Natural killer cell treated with Interleukin-12 subunit alpha and Interleukin-12 subunit beta and Interleukin-15 and Interleukin-18, amount 100 ng/mL, for 72 hours (primary cell): ENCODE measurements at places on chromosomes 12 and 14.

GRCh38 chr12:120071493-120072020 lies 45.0 kb downstream of the RAB35 start:
- no peak for DNase-seq

GRCh38 chr14:65040666-65041433 lies 54.2 kb downstream of the FNTB start:
- no peak for DNase-seq

DNA sequence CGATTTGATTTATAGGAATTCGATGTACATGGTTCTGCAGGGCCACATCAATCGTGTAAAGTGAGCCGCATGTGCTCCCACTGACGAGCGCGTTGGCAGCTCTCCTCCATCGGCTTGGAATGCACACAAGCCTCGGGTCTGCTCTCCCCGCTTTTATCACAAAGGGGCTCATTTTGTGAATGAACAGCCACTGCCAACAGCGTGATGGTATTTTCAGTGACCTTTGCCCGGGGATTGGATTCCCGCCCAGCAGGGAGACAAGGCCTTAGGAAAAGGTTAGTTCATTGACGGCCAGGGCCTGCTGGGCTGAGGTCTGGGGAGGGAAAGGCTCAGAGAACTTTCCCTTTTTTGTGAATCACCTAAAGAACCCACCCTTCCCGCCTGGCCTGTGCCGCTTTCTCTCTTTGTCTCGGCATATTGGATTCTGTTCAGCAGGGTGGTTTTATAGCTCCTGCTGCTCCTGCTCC lies 232.1 kb downstream of the MSRB3 start:
- no peak for DNase-seq

- no peak for DNase-seq
Observed at GRCh38 chr14:64675312-64675711, 28.9 kb upstream of the PLEKHG3 start.

DNA sequence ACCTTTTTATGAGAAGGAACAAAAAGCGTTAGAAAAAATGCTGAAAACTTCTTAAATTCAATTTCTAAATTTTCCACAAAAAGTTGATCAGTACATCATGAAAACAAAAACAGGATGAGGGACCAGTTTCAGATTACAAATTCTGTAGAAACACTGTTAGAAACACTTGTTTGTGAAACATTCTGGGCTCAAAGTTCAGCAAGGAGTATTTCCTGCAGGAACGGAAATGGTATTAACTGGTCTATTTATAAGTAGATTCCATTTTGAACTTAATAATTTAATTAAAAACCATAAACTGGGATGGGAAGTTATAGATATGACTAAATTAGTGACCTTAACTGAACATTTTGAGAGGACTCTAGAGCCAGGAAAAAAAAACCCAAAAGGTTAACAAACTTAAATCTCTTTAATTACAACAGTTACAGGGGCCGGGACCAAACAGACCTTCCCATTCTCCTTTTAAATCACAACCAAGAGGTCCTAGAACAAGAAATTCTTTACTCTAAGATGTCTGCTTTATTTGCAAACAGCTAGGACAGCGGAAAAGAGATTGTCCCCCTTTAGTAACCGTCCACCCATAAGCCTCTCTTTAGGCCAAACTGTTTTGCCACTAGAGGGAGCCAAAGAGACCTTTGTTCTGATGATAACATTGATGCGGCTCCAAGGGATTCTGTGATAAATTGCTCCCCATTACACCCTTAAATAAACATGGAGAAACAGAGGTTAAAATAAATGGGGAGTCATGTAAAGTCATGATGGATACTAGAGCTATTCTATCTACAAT lies 69.0 kb upstream of the RERGL start:
- DNase-seq: no peak

DNA sequence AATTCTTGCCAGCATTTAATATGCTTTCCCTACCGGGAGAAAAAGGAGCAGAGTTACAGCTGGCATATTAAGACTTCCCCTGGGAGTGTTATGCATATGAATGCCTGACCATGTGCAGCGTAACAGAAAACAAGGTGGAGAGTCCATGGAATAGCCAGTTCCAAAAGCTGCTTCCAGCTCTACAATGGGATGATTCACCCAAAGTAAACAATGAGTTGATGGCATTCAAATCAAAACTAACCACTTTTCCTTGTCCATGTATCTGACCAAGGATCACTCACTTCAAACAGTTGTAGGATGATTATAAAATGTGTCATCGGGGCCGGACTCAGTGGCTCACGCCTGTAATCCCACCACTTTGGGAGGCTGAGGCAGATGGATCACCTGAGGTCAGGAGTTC lies 48.1 kb upstream of the BICDL1 start:
- DNase-seq: no peak

DNA sequence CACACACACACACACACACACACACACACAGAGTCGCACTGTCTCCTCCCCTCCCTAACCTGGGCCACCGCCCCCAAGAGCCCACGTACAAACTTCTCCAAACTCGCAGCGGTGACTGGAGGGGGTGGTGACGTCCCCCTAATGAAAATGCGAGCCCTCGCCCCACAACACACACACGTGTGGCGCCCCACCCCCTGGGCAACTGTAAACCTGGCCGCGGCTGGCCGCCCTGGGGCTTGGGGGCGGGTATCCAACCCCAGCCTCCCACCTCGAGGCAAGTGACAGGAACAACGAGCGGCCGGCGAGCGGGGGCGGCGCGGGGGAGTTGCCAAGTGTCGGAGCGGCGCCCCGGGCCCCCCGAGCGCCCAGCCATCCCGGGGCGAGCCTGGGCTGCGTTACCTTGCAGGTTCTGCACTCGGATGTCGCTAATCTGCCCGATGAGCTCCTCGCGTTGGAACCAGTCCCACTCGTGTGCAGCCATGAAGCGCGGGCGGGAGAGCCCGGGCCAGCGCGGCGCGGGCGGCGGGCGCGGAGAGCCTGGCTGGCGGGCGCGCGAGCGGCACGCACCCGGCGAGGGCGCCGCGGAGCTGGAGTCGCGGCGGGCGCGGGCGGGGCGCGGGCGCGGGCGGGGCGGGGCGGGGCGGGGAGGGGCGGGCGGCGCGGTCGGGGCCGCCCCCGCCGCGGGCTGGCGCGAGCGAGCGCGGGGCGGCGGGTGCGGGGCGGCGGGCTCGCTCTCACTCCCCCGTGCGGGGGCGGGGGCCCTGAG lies at the start of gene CLMN:
TSS of gene CLMN (minus strand) at position 597 of the 766 bp plus-strand sequence. CDS start at position 481, 116 bp downstream.
- no peak for DNase-seq

GRCh38 chr14:90671382-90672234 lies 144.6 kb downstream of the TTC7B start:
- DNase-seq: no peak

DNA sequence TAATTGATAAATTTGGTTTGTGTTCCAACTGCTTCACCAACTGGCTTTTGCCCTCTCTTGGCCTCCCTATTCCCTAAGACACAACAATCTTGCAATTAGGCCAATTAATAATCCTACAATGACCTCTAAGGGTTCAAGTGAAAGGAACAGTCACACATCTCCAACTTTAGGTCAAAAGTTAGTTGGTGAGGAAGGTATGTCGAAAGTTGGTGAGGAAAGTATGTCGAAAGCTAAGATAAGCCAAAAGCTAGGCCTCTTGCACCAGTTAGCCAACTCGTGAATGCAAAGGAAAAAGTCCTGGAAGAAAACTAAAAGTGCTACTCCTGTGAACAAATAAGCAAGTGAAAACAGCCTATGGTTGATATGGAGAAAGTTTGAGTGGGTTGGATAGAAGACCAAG lies 32.6 kb downstream of the EGLN3 start:
- no peak for DNase-seq

DNA sequence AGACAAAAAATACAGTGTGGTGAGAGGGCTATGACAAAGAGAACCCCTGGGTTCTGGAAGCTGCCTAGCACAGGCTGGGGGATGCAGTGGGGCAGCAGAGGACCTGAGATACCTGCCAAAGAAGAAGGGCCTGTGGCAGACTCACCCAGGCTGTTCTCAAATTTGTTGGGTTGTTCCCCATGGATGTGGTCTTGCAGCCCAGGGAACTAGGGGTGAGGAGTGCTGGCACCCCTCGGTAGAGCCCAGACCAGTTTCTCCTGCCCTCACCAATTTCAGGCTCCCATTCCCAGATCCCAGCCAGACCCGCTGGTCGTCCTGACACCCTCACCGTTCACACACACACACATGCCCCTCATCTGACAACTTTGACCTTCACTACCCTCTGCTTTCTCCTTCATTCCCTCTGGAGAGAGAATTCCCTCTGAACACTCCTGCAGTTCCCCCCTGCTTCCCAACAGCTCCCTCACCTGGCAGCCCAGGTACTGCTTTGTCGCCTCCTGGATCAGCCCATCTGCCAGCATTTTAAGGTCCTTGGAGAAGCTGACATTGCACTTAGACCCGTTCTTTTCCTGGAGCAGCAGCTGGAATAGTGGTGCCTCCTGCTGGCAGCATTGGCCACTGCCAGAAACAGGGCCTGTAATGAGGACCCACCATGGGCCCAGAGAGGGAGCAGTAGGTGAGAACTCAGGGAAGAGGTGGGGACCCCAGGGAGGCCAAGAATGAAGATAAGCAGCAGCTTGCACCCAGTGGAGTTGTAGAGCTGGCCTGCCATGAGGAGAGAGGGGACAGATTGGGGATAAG lies 5.9 kb upstream of the GDF11 start:
- no peak for DNase-seq

DNA sequence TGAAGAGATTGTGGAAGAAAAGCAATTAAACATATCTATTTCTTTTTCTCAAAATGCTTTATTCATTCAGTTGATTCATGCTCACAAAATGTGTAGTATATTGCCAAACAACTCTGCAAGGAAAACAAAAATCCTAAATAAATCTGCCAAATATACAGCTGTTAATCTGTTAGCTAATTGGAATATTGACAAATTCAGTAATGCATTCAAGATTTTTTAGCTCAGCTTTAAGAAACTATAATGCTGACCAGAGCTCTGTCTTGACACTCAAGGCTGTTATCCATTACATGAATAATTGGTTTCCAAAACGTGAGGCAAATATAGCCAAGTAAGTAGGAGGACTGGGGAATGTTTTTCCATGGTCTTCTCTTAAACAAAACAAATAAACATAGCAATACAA lies 146.8 kb downstream of the TMTC2 start:
- DNase-seq: no peak

DNA sequence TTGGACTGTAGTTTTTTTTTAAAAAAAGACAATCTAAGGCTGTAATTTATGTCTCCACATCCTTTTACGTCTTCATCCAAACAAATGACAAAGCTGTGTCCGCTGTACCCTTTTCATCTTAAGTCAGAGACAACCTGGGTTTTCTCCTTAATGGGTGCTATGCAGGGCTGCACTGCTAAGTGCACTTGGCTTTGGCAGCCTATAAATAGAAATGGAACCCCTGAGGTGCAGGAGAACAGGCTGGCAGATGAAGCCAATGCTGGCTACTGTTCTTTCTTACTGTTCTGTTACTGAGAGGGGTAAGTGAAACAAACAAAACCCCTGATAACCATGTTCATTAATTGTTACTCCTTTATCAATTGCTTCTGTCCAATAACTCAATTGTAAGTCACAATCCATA lies 47.1 kb upstream of the KICS2 start:
- no peak for DNase-seq

- DNase-seq: no peak
Observed at GRCh38 chr12:31727192-31727591, 1.6 kb downstream of the AMN1 start.

DNA sequence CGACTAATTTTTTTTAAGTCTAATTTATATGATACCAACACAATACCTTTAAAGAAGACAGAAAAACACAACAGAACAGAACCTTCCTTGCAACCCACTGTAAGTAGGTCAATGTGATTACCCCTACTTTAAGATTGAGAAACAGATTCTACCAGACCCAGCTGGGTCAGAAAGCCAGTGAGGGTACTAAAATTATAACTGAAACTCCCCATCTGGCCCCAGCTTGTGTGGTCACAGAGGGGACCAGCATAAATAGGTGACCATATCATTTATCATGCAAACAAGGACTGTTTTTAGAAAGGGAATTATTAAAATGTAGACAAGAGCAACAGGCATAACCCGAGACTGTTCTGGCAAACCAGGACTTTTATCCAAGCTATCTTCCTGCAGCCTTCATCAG lies 30.1 kb upstream of the FRMD6 start:
- no peak for DNase-seq

GRCh38 chr14:49114161-49114893 lies 471.9 kb downstream of the RPS29 start:
- no peak for DNase-seq

DNA sequence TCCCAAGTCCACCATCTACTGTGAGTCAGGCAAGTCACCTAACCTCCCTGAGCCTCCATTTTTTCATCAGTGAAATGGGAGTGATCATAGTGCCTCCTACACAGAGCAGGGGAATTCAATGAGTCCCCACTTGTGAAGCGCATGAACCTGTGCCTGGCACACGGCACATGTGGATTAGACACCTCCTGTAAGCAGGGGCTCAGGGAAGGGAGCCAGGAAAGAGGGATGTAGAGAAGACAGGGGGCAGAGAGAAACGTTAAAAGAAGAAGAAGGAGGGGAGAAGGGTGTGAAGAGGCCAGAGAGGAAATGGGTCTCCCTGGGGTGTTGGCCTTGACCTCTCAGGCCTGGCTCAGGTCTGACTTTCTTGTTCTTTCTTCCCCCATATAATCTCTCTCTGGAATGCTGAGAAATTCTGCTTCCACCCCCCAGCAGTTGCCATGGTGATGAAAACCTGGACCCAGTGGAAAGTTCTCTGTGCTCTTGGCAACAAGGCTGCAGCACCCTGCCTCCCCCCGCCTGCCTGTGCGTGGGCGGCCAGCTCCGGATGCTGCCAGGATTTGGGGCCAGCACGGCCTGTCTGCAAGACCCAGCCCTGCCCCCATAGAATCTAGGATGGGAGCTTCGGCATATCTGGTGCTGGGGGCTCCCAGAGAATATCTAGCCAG lies 94.5 kb downstream of the CALM1 start:
- no peak for DNase-seq
